ENCODE measurements at places on chromosomes 11 and 22.

- DNase-seq = peak; percentile 5
Observed at GRCh38 chr11:103453915-103454709, 344.9 kb downstream of the DYNC2H1 start.

GRCh38 chr11:120147094-120147949 is 9.4 kb upstream of the TRIM29 start:
- DNase-seq = no peak

DNA sequence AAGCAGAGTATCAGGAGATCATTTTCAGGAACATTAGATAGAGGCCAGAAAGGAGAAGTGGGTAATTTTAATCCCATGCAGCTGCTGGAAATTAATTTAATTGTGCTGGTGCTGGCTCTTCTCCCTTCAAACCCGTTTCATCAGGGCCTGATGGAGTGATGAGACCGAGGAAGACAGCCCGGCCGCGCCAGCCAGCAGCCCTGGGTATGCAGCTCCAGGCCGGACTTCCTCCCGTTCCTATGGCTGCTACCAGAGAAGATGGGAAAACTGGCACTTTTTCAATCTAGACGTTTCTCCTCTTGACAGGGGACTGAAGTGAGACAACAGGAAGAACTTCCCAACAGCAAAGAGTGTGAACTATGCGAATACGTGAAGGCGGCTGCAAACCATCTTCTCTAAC is 24.6 kb upstream of the ZBTB16 start:
- no peak for DNase-seq

GRCh38 chr22:37325039-37325395 is 42.7 kb downstream of the CYTH4 start:
- DNase-seq = no peak

DNA sequence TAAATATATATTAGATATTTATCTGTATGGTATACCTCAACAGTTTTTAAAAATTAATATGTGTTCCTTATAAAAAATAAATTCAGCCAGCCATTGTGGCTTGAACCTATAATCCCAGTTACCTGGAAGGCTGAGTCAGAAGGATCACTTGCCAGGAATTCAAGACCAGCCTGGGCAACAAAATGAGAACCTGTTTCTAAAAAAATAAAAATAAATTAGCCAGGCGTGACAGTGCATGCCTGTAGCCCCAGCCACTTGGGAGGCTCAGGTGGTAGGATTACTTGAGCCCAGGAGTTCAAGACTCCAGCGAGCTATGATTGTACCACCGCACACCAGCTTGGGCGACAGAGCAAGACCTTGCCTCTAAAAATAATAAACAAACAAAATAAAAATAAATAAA is 54.9 kb downstream of the PHF21A start:
- DNase-seq = no peak

DNA sequence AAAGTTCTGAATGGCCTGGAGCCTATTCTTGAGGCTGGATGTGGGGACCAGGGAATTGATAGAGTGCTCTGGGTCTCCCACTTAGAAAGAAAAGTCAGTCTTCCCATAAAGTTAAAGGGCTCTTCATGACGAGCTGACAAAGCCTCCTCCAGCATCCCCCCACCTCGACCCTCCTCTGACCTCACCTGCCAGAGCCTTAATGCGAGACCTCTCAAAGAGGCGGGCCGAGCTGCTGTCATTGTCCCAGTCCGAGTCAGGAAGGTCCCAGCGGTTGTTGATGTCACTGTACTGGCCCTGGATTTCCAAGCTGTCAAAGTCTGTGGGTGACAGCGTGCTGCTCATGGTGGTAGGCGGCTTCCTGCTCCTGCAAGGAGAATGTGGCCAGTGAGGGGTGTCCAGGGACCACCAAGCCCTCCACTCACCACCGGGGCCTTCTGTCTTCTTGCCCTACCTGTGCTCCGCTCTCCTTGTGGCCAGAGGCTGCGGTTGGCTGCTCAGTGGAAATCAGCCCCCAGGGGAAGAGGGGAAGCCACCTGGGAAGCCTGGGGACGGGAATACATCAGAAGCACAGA is 8.0 kb downstream of the SPTBN2 start:
- DNase-seq = no peak
